ENCODE measurements at places on chromosomes 6 and 20.

DNA sequence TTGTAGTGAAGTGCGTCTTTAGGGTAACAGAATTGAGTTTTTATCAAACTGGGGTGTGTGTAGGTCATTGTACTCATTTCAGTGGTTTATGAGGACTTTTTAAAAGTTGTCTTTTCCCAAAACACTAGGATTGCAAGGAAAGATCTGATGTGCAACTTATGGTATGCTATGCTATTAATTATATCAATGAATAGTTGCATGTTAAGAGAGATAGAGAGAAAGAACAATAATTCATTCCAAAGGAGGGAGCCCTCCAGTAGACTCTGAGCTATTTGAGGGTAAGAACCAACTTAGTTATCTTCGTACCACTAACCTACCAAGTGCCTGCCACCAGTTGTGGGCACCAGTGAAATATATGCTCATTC, 117.1 kb downstream of the RNF144B start:
- no peak for DNase-seq

DNA sequence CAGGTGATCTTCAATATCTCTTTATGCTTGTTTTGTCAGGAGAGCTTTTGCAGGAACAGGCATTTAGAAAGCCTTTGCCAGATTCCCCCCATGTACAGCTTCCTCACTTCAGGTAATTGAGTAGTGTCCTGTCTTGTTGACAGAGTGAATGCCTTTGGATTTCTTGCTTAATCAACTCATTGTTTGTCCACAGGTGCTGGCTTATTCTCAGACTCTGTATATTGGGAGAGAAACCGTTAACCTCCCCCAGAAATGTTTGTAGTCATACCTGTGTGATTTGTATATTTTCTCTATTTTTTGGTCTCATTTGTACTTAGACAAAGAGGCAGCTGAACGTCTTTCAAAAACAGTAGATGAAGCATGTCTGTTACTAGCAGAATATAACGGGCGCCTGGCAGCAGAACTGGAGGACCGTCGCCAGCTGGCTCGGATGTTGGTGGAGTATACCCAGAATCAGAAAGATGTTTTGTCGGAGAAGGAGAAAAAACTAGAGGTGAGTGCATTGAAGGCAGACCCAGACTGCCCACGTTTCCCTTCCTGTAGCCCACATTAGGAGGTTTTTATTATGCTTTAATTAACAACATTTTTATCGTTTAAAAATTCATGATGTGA, 32.3 kb downstream of the RPRD1B start:
- no peak for DNase-seq

DNA sequence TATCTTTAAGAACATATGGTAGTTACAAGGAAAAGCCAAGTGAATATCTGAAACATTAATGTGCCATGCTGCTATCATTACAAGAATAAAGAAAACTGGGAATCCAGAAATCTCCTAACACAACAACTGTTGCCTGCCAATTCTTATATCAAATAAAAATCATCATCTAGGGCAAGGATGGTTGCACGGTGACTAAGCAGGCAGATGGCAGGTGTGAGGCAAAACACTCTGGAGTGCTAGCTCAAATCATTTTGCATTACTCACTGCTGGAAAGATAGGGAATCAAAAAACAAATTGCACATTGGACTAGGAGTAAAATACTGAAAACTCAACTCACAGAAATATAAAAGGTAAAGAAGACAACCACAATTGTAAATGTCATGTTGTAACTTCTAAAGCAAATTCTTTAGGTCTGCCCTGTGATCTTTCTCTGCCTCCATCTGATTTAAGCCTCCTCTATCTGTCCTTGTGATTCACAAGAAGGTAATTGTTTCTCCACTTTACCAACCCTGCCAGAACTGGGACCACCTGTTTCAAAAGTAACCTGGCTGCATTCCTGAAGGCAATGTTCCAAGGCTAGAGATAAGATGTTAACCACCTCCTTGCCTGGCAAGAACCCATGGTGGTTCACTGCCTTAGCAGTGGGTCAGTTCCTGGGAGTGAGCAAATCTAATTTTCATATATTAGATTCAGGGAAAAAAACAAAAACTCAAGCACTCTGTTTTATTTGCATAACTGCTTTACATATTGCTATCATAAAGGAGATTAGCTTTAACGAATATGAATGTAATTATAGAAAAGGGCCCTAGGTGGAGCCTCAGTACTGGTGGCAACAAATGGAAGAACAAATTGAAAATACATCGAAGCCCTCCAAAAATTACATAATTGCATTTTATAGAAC, 33.1 kb upstream of the LCA5 start:
- no peak for DNase-seq

DNA sequence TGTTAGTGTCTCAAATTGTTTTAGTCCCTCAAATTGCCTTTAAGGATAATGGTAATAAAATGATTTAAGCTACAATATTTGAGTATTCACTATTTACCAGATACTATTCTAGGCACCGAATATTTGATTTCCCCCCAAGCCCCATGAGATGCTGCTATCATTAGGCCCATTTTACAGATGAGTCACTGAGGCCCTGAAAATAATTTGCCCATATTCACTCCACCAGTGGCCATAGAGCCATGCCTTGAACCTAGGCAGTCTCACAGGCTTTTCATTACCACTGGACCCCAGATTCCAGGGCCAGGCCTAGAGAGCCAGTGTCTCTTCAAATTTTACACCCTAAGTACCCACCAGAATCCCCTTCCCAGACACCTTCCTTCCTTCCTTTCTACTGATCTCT, 133.7 kb downstream of the LINC00237 start:
- no peak for DNase-seq

GRCh38 chr6:165685302-165685701, 22.3 kb upstream of the PDE10A start:
- DNase-seq, result no peak

- no peak for DNase-seq
Measured at GRCh38 chr20:44961870-44962267, 1.7 kb upstream of the TOMM34 start.

- no peak for DNase-seq
Measured at GRCh38 chr6:126307849-126308248, 32.1 kb upstream of the CENPW start.
